ENCODE measurements at places on chromosomes 7 and 10. TPM values are rescaled to one million over a fixed set of nuclear protein-coding genes. Genes with fewer than 3 reads are reported as not detected.
A peak's percentile ranks its signal among the peaks of the same experiment; 100 is the strongest.

Gene LRIT1
- not detected for total RNA-seq

Gene RAMP3
- total RNA-seq, result 68.5 TPM

DNA sequence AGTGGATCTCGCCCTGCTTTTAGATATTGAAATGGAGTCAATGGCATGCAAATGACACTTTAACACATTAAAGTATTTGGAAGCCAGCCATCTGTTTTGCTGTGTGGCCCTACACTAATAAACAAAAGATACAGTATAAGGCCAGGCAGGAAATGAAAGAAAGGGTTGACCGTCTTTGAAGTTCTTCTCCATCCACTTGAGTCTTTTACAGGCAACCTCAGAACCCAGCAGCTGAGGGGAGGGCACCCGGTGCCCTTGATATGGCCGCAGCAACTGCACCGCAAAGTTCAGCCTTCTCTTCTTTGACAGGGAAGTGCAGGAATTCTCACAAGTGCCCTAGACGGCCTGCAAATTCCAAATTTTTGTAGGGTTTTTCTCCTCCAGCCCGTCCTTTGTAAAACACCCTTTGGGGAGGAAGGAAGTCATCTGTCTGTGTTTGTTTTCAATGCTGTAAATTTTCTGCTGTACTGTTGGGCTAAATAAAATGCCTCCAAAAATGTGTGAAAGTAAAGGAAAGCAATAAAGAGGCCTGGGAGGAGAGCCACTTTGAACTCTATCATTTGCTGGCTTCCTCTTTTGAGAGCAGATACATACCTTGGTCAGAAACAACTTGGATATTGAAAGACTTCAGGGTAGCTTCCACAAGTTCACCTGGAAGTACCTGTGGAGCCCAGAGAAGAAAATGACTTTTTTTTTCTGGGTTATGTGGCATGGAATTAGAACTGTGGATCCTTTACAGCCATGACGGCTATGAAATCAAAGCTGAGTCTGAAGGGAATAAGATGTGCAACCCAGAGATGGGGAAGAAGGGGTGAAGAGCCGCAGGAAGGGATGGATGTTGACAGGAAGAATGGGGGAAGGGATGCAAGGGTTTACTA, 3.6 kb downstream of the HOXA1 start:
- no peak for DNase-seq

- no peak for DNase-seq
Observed at GRCh38 chr10:2077231-2077630, 339.9 kb upstream of the ADARB2 start.

Gene CALML3
- not detected for total RNA-seq

GRCh38 chr7:92546856-92547497, 18.4 kb downstream of the RBM48 start:
- DNase-seq, result no peak

- DNase-seq, result no peak
Observed at GRCh38 chr7:26759108-26759507, 105.3 kb downstream of the SKAP2 start.

GRCh38 chr10:114095559-114096337, 52.1 kb downstream of the ADRB1 start:
- no peak for DNase-seq

Gene CCL24
- not detected for total RNA-seq

Gene PSD
- total RNA-seq, result 37.3 TPM

DNA sequence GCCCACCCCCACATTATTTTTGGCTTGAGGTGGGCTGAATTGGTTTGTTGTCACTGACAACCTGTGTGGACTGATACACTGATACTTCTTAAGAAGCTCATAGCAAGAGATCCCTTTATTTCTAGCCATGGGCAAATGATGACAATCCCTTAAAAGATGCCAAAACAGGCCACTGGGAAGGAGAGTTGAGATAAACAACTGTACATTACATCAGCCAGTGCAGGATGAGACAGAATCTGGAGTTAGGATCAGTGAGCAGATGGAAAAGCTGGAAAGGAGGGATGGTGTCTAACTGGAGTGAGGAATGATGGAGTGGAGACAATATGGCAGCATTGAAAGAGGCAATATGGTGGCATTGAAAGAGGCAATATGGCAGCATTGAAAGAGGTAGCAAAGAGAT, 195.9 kb upstream of the LYZL2 start:
- no peak for DNase-seq

DNA sequence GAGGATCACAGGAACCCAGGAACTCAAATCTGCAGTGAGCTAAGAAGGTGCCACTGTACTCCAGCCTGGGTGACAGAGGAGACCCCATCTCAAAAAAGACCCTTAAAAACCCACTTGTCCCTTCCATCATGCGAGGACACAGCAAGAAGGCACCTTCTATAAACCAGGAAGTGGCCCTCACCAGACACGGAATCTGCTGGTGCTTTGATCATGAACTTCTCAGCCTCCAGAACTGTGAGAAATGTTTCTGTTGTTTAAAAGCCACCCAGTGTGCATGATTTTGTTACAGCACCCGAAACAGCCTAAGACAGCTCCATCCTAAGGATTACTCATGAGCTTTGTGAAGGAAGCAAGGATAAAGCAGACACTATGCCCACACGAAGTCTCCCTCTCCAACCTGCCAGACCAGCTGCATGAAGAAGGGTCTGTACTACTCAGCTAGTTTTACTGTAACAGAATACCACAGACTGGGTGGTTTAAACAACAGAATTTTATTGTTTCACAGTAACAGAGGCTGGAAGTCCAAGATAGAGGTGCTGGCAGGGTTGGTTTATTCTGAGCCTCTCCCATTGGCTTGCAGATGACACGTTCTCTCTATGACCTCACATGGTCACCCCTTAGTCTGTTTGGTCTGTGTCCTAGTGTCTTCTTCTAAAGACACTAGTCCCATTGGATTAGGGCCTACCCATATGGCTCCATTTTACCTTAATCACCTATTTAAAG, 13.7 kb downstream of the VIM start:
- no peak for DNase-seq

- no peak for DNase-seq
Observed at GRCh38 chr7:74290981-74291441, 1.8 kb downstream of the CLIP2 start.

Gene CLCN1
- total RNA-seq, result 0.30 TPM

Gene HOXA5
- total RNA-seq, result 22.9 TPM

- DNase-seq, result no peak
Observed at GRCh38 chr7:20223356-20223755, 6.2 kb upstream of the MACC1 start.

DNA sequence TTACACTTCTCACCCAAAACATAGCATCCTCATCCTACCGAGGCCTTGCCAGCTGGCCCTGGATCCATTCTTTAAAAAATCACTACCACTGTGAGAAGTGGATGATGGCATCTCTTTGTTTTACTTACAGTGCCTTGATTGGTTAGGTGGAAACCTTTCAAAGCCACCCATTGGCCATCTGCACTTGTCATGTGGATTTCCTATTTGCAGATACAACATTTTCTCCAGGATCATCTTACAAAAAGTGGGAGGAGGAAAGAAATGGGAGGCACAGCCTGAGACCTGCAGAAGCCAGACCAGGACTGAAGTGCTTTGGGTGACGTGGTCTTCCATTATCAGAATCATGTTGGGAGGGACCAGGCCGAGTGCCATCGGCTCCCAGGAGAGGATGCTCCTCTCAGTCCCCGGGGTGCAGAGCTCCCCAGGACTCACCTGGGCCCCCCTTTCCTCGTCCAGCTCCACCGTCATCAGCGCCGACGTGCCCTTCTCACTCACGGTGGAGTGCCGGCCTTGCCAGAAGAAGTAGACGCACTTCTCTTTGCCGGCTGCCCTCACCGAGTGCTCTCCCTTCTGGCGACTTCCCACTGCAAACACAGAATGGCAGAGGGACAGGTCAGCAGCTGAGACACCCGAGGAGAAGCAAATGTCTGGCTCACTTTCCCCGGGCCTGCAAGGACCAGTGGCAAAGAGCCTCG, 161.2 kb downstream of the SVIL start:
- DNase-seq, result no peak

Gene ZNF735
- not detected for total RNA-seq

DNA sequence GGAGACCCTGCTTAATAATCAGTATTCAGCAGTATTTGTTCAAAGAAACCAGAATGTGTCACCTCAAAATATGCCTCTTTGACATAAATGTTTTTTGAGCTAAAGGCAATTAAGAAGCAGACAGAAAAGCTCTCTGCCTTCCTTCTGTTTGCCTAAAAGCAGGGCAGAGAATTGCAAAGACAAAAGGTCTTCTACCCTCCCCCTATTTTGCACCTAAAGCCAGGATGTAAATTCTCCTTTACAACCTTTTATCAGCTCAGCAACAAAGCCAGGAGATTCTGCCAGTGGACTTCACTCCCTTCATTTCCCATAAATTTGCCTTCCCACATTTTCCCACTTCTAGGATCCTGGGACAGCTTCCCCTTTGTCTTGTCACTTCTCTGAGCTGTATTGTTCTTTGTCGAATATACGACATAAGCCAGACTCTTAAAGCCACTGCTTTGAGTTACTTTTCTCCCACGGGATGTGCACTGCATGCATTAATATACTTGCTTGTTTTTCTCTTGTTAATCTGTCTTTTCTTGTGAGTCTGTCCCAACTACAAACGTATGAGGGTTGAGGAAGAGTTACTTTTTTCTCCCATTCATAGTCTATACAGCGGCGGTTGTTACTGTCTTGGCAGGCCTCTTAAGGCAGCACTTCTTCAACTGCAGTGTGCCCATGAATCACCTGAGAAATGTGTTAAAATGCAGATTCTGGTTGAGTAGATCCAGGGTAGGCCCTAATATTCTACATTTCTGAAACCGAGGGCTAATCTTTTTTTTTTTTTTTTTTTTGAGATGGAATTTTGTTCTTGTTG, 48.2 kb downstream of the ST8SIA6 start:
- DNase-seq, result no peak

- peak; percentile 61 for DNase-seq
Observed at GRCh38 chr10:89644967-89645741, at the start of gene PANK1. Gene PANK1, minus strand, starts transcription at chr10:89645242. Its CDS starts 351 bp downstream, at chr10:89644891.

Gene PRR15
- 2.3 TPM for total RNA-seq

GRCh38 chr7:107007892-107008287, 36.6 kb upstream of the PRKAR2B start:
- DNase-seq, result no peak

Gene MBL2
- not detected for total RNA-seq

DNA sequence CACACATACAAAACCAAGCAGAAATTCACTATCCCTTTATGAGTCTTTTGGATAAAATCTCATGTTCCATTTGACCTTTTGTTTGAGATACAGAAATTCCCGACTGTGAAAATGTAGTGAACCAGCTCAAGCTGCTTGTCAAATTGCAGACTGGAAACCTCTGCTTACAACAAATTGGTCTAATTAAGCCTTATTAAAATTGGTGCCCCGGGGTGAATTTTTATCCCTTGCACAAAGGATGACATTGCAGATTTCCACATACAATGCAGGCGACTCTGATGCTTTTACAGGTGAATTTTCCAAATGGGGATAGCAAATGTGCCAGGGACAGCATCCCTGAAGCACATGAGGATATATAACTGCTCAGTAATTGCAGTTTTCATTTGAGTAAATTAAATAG, 257.3 kb downstream of the BMPER start:
- DNase-seq, result no peak

DNA sequence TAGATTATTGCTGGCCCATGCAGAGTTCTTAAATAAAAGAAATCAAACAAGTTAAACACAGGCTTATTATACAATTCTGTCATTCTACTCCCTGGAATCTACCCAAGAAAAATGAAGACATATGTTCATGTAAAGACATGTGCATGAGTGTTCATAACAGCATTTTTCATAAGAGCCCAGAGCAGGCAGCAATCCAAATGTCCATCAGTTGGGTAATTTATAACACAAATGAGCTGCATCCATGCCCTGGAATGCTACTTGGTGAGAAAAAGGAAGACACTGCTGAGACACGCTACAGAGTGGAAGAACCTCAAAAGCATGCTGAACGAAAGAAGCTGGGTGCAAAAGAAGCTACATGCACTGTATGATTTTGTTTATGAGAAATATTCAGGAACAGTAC, 342.6 kb downstream of the TCERG1L start:
- DNase-seq, result no peak

- DNase-seq, result no peak
Observed at GRCh38 chr7:46754140-46754720, 827.7 kb downstream of the TNS3 start.

DNA sequence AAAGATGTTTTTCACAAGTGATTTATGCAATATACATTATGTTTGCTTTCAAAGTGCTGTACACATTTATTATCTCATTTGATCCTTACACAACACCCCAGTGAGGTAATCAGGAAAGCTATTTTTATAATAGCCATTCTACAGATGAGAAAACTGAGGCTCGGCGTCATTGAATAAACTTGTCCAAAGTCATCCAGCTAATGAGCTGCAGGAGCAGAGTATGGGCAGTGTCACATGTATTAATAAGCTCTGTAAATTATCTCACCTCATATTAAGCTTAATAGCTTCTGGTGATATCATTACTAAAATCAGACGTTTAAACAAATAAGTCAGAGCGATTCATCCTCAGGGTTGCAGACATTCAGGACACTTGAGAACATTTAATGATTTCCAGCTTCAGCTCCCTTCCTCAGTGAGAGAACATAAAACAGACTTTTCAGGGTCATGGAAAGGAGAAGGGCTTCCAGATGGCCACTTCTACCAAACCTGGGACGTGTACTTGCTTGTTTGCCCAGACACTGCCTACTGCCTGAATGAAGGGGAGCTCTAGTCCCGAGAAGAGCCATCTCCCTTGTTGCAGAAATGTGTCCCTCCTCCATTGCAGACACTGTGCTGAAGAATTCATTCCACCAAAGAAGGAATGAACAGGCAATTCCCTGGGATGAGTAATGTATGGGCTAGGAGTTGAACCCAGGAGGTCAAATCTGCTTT, 20.5 kb upstream of the FZD1 start:
- DNase-seq, result no peak

DNA sequence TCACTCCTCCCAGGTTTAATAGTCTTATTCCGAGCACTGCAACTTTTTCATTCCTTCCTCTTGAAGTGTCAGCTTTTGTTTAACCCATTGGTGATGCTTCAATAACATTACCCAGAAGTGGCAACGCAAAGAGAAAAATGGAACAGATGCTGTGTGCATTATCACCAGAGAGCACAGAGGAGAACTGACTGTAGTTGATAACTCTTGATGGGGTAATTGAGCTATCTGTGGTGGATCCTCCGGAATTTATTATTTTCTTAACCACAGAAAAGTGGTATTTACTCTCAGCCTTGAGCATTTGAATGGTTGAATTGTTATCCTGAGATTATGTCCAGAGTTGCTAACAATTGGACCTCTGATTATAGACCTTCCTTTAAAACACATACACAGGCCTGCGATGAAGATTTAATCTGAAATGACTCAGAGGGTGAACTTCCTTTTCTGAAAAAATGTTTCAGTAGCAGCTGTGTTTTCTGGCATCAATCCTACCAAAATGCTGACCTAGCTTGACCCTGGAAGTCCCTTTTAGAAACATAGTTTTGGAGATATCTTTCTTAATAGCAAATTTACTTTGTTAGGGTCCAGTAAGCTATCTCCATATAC, 1584.4 kb upstream of the LRRTM3 start:
- DNase-seq, result no peak

GRCh38 chr10:22646388-22646853, 68.0 kb downstream of the PIP4K2A start:
- no peak for DNase-seq

GRCh38 chr7:19677180-19677579, 31.7 kb downstream of the POLR1F start:
- no peak for DNase-seq

- DNase-seq, result no peak
Observed at GRCh38 chr10:78298835-78299234, 265.2 kb downstream of the RPS24 start.

GRCh38 chr10:62665771-62666170, 138.7 kb upstream of the ADO start:
- DNase-seq, result no peak

GRCh38 chr7:73834626-73835191, 3.9 kb downstream of the CLDN4 start:
- no peak for DNase-seq

Data from uterus (tissue), 4 donors.